ENCODE measurements at places on chromosomes 16 and 17. TPM values are rescaled to one million over a fixed set of nuclear protein-coding genes. Genes with fewer than 3 reads are reported as not detected.

DNA sequence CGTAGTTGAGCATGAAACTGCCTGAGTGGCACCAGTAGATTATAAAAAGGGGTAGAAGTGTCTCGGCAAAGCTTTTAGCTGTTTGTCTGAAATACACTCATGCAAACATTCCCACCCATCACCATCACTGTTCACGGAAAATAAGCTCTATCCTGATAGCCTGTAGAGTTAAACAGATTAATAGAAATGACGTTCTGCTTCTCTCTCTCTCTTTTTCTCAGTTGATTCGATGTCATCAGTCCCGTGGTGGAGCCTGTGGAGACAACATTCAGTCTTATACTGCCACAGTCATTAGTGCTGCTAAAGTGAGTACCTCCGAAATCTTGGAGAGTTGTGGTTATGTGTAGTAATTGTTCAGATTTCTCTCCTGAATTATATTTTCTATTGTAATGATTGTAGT, 224.7 kb downstream of the BCAS3 start:
- DNase-seq, result no peak

GRCh38 chr17:81599719-81600486, 37.0 kb downstream of the NPLOC4 start:
- DNase-seq, result peak; percentile 14

DNA sequence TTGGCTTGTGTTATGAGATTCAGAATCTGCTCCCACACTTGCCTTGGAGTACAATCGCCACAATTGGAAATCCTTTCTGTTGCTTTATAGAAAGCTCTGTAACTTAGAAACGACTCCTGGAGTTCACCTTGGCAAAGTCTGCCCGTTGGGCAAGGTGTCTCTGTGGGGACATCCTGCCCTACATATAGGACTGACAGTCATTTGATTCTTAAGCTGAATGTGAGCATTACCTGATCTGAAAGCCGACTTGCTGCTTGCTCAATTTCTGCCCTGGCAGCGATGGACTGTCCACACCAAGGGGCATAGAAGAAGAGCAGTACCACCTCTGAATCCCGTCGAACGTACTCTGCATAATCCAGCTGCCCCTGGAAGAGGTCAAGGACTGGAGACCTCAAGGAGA, 6.9 kb downstream of the TXNDC11 start:
- no peak for DNase-seq

DNA sequence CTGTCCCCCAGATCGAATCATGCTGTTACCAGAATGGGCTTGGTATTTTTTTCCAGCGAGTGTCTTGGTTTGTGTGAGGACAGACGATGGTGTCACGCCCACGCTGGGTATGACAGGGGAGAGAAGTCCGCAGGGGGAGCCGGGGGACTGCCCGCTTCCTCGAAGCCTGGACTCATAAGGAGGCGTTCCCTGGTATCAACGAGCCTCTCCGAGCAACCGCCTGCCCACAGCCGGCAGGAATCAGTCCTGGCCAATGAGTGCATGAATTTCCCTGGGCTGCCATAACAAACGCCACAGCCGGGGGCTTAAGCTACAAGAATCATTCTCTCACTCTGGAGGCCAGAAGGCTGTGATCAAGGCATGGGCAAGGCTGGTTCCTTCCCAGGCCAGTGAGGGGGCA, 26.1 kb upstream of the JPH3 start:
- no peak for DNase-seq

- no peak for DNase-seq
Measured at GRCh38 chr17:5786510-5786875, 202.2 kb upstream of the NLRP1 start.

GRCh38 chr17:40312893-40313667, 4.1 kb downstream of the RARA start:
- no peak for DNase-seq

DNA sequence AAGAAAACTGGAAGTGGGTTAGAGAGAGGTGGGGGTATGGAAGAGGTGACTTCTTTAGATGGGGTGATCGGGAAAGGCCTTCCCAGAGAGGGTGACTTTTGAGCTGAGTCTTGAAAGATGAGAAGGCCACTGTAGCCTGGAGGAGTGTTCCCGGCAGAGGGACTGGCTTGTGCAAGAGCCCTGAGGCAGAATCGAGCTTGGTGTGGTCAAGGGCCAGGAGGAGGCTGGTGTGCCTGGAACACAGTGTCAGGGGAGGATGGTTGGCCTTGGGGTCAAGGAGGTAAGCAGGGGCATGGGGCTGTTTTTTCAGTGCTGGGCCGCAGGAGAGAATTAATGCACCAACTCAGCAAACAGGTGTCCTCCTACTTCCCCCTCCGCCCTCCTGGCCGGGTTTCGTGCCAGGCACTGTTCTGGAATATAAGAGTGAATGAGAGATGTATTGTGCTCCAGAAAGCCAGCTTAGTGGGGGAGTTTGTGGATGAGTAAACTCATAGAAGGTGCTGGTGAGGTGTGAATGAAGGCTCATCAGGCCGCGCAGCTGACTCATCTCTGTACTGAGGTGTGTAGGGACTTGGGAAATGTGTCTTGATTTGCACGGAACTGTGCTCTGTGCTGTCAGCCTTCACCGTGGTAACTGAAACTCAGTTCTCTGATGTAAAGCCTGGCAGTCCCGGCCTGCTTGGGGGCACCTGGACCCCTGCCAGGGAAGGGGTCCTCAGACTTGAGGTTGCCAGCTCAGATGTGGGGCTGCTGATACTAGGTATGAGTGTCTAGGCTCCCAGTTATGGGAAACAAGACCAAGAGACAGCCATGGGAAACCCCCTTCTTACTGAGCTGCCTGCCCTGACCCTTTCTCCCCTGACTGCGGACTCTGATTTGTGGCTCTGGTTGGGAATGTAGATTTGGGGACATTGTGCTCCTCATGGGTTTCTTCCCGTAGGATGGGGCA, 15.3 kb downstream of the KSR1 start:
- peak; percentile 30 for DNase-seq

DNA sequence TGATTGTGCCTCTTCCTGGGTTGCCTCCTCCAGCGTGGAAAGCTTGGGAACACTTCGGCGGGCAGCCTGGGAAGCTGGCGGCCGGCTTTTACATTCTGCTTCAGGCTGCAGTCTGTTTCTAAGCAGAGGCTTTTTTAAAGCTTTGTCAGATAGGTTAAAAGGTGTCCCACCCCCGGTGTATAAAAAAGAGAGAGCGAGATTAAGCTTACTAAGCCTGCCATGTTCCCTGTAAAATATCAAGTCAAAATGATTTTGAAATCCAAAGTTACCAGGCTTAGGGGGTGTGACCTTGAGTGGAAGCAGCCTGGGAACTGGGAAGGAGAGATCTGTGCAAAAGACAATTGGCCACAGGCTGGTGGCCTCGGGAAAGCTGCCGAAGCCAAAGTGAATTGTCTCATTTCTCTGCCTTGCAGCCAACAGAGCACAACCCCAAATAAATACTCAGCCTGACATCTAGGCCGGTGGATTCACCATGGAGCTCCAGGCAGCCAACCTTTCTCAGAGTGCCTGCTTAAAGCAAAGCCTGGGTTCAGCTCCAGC, 254.5 kb downstream of the FTO start:
- DNase-seq, result no peak

The UNKL gene
- total RNA-seq, result 22.9 TPM

All from transverse colon (tissue), 4 donors.